ENCODE measurements at places on chromosomes 12 and 14. TPM values are rescaled to one million over a fixed set of nuclear protein-coding genes. Genes with fewer than 3 reads are reported as not detected.

Gene POC1B
- 17.4 TPM for total RNA-seq

Gene KRT6A
- 116 TPM for total RNA-seq

Gene ACOT4
- total RNA-seq: 2.7 TPM

Gene CCDC175
- not detected for total RNA-seq

Gene SYCP3
- total RNA-seq: 0.15 TPM

Gene PPP1R36
- 2.6 TPM for total RNA-seq

Gene PLD4
- total RNA-seq: 0.05 TPM

Gene COX8C
- not detected for total RNA-seq

Gene PPM1A
- total RNA-seq: 94.5 TPM

Gene ASCL1
- total RNA-seq: not detected

Gene CLECL1
- total RNA-seq: not detected

Gene KICS2
- total RNA-seq: 6.6 TPM

Gene LGALS3
- 178 TPM for total RNA-seq

Gene AVPR1A
- 0.05 TPM for total RNA-seq

Data from renal cortical epithelial cell (primary cell).